Stimulated activated CD8-positive, alpha-beta memory T cell treated with anti-CD3 and anti-CD28 coated beads, Interleukin-4, amount 100 ng/mL, for 48 hours (primary cell): ENCODE measurements at places on chromosomes 6 and 20.

- no peak for DNase-seq
These were observed 55.4 kb downstream of the RALGAPA2 start for GRCh38 chr20:20657092-20657491.

DNA sequence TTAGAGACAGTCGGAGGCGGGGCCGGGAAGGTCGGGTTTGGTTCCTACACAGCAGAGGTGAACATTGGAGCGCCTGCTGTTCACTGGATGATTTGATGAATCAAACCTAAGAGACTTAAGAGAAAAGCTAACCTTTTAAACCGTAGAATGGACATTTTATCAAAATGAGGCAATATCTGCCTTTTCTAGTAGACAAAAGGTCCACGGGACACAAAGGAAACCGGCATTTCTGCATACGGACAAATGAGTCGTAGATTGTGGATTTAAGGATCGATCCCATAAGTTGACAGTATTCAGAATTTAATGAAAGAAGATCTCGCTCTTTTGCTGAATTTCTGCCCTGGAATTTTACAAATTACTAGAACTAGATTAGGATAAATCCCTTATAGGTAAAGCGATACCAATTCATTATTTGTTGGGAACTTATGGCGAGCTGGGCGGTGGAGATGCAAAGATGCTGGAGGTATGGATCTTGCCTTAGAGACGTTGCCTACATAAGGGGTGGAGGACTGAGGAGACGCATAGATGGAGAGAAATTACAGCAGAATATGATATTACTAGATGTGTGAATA is 400 bp downstream of the PAK1IP1 start:
- DNase-seq = no peak

GRCh38 chr20:5357946-5358345 is 41.2 kb upstream of the PROKR2 start:
- DNase-seq = no peak

GRCh38 chr6:98839781-98840361 is 5.5 kb downstream of the POU3F2 start:
- no peak for DNase-seq

- no peak for DNase-seq
These were observed 24.0 kb downstream of the C6orf132 start for GRCh38 chr6:42118162-42119001.

GRCh38 chr20:35302421-35303335 is 10.5 kb upstream of the FAM83C start:
- DNase-seq = no peak

DNA sequence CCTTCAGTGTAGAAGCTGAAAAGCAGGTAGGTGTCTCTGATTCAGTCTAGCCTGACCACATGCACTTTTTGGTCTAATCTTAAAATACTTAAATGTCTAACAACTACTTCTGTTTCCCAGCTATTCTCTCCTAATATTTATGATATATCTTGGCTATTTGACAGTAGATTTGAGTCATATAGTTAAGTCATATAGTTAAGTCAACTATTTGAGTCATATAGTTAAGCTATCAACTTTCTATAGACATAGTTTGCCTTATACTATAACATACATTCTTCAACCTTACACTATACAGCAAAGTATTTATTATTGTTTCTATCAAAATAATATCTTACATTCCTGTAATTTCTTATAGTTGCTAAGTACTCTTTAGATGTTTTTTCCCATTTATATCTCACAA is 110.9 kb downstream of the GMDS start:
- no peak for DNase-seq

GRCh38 chr20:20711413-20711812 is 1.0 kb downstream of the RALGAPA2 start:
- DNase-seq = peak; percentile 37
